Brain microvascular endothelial cell (primary cell): ENCODE measurements at places on chromosomes 5 and 9.

DNA sequence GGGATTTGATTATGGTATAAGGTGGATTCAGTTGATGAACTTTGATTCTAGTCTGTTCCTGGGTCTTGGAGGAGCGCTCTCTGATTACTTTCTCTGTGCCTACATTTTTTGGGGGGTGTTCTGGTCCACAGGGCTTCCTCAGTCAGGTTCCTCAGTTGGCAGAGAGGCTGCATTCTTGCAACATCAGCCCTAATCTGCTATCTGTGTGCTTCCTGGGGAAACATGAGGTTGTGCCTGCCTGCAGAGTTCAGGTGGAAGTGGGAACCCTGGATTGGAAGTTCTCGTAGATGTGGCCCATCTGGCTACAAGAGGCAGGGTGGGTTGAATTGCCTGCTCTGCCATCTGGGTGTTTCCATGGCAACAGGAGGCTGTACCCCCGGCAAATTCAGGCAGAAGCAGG, 24.5 kb downstream of the POLK start:
- no peak for DNase-seq

GRCh38 chr5:60056191-60056590, 162.7 kb upstream of the PDE4D start:
- no peak for DNase-seq

GRCh38 chr5:15692706-15693381, 192.9 kb downstream of the FBXL7 start:
- peak; percentile 64 for DNase-seq

DNA sequence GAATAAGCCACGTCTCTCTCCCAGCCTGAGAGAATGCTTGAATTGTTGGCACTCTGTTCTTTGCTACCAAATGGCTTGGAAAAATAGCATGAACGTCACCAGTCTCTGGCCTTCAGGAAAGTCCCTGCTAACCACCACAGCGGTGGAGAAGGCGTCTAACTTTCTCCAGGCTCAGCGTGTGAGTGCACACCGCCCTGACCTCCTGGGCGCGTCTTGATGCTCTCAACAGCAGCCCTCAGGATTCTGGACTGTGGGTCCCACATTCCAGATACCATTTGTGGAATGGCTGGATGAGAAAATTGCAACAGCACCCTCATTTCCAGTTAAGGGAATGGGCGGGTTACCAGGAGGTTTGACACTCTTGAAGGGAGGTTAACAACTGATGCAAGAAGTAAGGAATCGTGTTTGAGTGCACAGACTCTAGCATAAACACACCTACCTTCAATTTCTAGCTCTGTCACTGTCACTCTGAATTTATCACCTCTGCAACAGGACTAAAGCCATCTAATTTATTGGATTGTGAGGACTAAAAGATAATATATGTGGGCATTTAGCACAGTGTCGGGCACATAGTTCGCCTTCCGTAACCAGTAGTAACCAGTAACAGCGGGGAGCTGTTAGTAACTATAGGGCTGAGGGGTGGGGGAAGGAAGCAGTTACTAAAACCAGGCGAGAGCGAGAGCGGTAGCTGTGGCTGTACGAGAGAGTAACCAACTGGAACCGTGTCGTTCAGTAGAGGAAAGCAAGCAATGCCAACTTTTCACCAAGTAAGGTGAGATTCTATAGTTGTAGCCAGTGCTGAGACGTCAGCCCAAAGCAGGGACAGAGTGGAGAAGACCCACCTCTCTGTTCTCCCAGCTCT, 807 bp upstream of the PLGRKT start:
- DNase-seq: peak; percentile 41

DNA sequence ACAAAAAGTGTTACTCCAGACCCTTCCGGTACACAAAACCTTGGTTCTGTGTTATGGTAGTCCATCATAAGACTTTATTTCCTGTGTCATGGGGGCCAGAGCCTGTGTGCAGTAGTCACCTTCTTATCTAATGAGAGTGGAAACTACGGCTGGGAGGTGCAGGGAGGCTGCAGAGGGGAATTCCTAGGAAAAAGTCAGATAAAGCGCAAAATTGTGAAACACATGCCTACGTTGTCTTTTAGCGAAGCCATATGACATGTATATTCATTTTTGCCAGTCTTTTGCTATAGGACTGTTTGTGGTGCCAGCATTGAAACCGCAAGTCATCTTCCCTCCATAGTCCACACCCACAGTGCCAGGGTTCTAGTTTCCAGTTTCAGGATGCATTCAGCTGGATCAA, 80.7 kb downstream of the PPARGC1B start:
- no peak for DNase-seq

DNA sequence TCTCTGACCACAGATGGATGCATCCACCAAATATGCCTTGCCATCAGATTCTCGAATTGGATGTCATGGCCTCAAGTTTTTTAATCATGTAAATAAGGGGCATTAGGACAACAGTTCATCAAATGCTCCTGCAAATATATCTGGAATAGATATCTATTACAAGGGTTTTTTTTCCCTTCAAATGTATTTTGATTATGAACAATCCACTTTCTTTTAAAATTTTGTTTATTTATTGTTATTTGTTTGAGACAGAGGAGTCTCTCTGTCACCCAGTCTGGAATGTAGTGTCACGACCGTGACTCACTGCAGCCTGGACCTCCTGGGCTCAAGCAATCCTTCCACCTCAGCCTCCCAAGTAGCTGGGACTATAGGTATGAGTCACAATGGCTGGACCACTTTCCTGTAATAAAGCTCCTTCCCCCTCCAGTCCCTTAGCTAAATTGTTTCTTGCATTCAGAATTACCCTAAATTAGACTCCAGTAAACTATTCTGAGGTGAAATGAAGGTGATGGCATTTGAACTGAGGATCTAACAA, 1412.1 kb downstream of the EFNA5 start:
- DNase-seq: peak; percentile 60
